CD4-positive, alpha-beta T cell treated with Interleukin-17A for 1 hour (primary cell): ENCODE measurements at places on chromosomes 16 and 17.

DNA sequence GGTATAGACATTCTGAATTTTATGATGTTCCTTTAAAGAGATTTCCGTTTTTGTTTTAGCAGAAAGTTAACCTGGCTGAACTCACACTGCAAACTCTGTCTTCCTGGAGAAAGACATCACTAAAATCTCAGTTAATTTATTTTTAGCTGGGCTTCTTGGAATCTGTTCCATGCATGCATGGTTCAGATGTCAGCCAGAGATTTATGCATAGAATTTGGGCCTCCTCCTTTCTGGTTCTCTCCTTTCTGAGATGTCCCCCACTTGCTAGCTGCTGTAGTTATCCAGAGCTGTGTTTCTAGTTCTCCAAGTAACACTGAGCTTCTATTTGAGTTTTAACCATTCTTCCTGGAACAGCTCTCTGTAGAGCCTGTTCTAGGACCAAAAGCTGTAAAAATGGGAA lies 77.3 kb upstream of the TANC2 start:
- DNase-seq = no peak

DNA sequence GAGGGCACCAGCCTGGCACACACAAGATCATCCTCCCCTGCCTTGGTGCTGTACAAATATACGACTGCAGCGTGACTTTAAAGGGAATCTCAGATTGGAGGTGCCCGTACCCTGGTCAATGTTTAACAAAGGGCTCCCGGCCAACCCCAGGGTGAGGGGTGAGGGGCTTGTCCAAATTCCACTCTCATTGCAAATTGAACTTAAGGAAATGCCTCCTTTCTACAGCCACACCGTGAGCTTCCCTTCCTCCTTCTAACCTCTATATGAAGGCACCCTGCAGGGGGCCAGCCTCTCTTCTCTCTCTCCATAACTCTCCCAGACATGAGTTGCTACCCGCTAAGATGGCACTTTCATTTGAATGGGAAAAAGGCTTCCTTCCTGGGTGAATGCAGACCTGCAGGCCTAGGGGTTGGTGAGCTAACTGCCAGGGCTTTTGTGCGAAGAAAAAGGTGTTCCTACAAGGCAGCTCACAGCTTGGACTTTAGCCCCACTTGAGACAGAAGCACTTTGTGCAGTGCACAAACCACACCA lies 76.6 kb downstream of the IRF8 start:
- no peak for DNase-seq

- DNase-seq = no peak
Observed at GRCh38 chr16:87044032-87044382, 273.2 kb downstream of the C16orf95 start.

GRCh38 chr17:72346306-72346705 lies 225.5 kb downstream of the SOX9 start:
- no peak for DNase-seq

DNA sequence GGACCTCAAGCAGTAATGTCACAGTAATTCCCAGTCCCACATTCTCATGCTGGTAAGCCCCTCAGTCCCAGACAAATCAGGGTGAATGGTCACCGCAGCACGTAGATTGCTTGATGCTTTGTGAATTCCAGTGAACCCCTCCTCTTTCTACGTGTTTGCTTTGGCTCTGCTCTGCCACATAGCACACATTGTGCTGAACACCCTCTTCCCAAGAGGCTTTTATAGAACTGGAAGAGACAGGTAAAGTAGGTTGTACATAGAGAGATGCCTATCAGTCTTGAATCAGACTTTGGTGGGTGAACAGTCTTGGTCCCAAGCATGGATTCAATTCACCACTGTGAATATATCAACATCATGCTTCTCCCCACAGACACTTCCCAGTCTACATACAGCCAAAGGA lies 579 bp upstream of the KRTAP9-6 start:
- DNase-seq = no peak

- DNase-seq = no peak
Observed at GRCh38 chr17:6070913-6071511, 833 bp downstream of the WSCD1 start.

DNA sequence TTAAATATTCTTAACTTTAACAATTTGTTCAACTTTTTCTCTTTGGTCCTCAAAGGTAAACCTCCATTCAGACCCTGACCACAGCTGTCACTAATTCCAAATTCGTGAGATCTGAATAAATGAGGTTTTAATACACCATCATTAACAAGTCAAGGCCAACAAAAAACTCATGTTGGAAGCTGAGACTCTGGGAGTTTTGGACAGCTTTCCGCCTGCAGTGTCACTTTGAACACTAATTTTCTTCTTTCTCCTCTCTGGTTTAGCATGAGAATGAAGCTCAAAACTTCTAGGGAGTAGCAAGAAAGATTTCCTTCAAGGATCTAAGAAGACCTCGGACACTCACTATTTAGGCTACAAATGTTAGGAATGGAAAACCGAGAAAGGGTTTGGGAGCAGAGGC lies 32.7 kb upstream of the DNAH9 start:
- no peak for DNase-seq

- no peak for DNase-seq
Observed at GRCh38 chr17:17537311-17538099, 41.3 kb upstream of the RASD1 start.

DNA sequence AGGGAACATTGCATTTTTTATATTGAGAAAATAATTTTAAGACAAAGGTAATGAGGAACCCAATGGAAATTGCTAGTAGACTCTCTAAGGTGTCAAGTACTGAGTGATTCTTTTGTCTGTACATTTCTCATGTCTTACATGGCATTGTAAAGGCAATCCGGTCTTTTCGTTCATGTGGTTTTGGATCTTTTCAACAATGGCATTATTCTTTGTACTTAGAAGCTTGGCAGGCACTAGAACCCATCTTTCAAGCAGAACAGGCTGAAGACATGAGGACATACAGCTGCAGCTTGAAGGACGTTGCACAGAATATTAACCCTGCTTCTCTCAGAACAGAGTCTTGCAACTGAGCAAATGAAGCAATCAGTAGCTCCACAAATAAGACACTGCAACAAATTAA lies 231.5 kb upstream of the ZFHX3 start:
- no peak for DNase-seq

GRCh38 chr16:27231692-27232060 lies 28.4 kb downstream of the KDM8 start:
- DNase-seq = no peak

DNA sequence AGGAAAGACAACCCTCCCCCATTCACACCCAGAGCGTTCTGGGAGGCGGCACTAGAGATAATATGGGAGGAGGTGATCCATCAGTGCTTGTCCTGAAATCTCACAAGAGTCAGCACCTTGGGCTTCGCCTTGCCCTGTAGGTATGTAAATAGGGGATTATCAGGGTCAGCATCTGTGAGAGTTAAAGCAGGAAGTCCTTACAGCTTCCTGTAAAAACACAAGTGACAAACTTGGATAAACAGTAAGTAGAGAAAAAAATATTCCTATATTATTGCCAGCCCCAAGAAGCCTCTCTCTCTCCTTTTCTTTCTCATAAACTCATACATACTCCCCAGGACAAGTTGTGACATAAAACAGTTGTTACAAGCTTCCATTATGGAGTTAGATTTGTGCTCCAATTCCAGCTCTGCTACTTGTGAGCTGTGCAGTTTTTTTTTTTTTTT lies 187.7 kb downstream of the MAF start:
- DNase-seq = no peak

DNA sequence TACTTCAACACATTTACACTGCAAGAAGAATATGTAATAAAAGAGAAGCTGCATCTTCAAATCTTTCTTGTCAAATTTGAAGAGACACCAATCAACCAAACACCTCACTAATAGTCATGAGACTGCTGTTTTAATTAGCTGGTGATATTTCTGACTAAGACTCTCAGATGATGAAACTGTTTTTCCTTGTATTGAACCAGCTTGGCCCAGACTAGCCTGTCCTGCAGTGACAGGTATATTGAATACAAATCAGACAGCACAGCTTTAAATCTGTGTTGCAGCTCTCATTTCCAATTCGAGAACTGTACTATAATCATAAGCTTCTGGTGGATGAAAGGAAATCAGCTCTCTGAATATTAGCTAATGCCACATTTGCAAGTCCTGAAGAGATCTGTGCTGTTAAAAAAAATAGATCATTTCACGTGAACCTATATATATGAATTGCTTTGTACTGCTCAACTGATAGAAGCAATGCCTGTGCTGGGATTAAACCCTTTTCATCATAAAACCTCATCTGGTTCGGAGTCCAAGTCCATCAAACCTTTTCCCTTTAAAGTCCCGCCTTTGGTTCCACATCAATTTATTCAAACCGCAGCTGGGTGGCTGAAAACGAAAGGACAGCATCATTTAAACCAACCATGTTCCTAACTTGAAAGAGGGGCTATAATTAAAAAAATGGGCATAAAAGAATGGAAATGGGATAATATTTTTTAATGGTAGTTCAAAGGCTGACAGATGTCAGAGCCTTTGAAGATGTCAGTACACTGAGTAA lies 306.2 kb downstream of the CEP112 start:
- DNase-seq = no peak

GRCh38 chr16:25033852-25034251 lies 18.7 kb upstream of the ARHGAP17 start:
- no peak for DNase-seq

GRCh38 chr17:75844530-75845057 lies 390 bp upstream of the UNC13D start:
- peak; percentile 46 for DNase-seq

- DNase-seq = no peak
Observed at GRCh38 chr16:30053376-30054015, 12.1 kb upstream of the ALDOA start.

DNA sequence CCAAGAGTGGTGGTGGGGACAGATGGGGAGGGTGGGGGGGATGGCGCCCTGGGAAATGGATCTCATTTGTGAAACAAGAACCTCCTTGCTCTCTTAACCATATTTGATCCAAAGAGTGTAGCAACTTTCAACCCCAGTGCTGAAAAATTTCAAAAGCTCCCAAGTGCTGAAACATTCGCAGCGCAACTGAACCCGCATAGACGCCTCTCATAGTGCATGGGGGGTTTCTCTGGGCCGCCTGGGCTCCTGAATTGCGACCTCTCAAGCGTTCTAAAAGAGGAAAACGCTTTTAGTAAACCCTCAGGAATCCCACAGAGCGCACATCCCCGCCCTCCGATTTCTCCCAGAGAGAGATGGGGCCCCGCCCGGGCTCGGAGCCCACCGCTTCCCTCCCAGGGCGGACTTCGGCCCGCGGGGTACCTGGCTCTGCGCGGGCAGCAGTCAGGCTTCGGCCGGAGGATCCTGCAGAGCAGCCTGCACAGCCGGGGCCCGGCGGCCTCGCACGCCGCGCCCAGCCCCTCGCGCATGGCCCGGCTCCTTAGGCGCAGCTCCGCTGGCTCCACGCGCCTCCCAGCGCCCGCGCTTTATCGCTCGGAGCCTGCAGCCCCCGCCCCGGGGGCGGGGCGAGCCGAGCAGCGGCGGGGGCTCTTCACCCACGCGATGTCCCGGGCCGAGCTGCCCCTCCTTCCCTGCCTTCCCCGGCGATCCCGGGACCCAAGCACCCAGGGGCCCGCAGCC lies 7.0 kb downstream of the NOS2 start:
- DNase-seq = no peak

DNA sequence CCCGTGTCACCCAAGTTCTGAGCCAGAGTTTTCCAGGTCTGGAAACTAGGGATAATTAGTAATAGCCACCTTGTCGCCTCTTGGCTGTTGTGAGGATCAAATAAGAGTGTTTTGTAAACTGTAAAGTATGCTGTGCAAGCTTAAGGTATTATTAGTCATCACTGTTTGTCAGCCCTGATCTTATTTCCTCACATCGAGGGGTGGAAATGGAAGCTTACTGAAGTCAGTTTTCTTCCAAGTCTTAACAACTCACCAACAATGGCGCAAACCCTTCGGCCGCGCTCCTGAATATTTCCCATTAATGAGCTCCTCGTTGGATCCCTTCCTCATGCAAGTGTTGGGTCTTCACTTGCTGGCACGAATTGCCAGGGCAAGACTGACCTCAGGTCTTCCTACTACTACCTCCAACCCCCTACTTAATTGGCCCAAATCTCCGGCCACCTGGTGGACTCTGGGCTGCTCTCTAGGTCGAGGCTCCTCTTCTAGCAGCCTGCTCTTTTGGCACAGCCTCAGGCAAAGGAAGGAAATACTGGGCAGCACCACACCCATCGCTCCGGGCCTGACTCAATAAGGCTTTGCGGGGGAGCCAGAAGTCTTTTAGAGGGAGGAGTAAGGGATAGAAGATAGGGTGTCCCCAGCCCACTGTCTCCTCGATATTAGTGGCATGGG lies 885 bp upstream of the SLC35B1 start:
- DNase-seq = peak; percentile 46

GRCh38 chr16:52293204-52293603 lies 253.7 kb downstream of the TOX3 start:
- DNase-seq = no peak

GRCh38 chr16:1678500-1679098 lies 520 bp downstream of the JPT2 start:
- peak; percentile 53 for DNase-seq

DNA sequence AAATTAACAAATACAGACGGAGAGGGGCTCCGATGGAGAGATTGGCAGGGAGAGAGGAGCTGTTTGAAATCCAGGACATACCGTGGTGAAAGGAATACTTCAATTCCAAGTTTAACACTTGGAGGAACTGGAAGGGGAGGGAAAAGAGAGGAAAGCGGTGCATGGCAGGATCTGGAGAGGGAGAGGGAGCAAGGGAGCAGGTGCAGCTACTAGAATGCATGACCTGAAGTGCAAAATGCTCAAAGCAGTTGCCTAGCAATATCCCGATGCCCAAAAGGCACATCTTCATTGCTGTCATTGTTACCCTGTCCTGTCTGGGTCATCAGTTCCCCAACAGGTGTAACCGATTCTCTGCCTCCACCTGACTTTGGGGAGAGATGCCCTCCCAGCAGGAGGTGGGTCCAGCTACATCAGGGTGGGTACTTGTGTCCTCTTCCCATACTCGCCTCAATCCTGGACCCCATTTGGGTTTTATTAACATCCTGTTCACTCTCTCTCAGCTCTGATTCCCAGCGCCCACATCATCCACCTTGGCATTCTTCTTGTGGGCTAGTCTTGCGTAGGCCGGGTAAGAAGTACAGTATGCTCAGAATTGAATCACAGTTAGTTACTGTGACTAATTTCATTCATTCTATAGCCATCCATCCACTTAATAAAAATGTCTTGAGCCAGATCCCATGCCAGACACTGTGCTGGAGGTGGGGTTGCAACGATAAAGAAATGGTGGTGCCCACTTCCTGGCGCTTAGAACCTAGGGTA lies 37.4 kb upstream of the EMP2 start:
- no peak for DNase-seq

- DNase-seq = no peak
Observed at GRCh38 chr16:78364556-78364880, 265.1 kb downstream of the WWOX start.

GRCh38 chr16:82715833-82716232 lies 89.1 kb downstream of the CDH13 start:
- DNase-seq = no peak
